ENCODE measurements at places on chromosomes 3 and 15. TPM values are rescaled to one million over a fixed set of nuclear protein-coding genes. Genes with fewer than 3 reads are reported as not detected.

The EFHB gene
- total RNA-seq, result 1.3 TPM

The SMCO1 gene
- not detected for total RNA-seq

The PP2D1 gene
- total RNA-seq, result not detected

The LIPC gene
- 84.3 TPM for total RNA-seq

- no peak for DNase-seq
Measured at GRCh38 chr3:116059421-116060096, 385.7 kb downstream of the LSAMP start.

DNA sequence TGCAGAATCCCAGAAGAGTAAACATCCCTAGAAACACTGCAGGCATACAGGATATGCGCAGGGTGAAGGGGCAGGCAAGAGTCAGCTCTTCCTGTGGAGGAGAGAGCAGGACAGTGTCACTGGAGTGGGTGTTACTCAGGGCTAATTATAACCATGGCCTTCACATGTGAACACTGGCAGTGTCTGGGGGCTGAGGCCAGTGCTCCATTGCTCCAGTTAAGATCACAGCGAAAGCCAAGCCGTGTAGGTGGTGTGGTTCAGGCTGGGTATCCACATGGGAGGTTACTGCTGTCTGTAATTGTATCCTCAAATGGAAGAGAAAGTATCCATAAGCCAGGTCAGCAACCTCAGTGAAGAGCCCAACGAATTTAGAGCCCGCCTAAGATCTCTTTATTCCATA lies 84.6 kb downstream of the MESD start:
- DNase-seq, result no peak

- no peak for DNase-seq
Measured at GRCh38 chr15:35062738-35063099, 22.4 kb downstream of the NANOGP8 start.

DNA sequence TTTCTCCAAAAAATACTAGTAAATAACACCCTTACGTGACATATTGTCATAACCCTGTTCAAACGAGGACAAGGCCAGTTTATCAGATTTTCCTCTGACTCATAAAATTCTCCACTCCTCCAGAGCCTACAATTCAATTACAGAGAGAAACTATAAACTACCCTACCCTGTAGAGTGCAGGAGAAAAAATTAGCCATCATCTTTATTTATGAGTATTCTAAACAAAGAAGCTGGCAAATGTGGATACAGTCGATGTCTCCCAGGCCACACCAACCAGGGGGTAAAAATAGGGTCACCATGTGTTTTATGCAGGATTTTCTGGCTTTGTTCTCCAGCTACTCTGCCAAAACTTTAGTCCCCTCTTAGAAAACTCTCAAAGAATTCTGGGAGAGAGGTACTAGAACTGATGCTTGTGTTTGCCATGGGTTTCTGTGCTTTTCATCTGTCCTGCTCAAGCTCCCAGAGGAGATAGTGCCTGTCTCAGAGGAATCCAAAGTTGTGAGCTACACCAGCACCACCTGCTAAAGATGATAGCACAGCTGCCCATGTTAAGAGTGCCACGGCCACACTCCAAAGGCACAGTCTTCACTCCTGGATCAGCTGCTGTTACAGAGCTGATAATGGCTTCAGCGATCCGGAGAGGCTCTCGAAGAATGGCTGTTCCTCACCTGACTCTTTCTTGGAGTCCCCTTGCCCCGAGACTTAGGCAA lies 150.2 kb downstream of the IMPG2 start:
- no peak for DNase-seq

DNA sequence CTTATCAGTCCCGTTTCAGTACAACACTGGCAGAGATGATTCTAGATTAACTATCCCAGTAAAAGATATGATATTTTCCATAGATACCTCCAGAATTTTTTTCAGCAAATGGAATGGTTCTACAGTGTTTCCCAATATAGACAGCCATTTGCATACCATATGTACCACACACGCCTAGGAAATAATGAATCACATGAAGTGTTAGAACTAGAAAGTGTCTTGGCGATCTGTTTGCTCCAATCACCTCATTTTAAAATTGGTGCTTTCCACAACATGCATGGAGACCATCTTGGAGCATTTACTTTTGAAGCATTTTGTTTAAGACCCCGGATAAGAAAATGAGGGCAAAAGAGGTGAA lies 2.0 kb downstream of the C2CD4A start:
- no peak for DNase-seq

DNA sequence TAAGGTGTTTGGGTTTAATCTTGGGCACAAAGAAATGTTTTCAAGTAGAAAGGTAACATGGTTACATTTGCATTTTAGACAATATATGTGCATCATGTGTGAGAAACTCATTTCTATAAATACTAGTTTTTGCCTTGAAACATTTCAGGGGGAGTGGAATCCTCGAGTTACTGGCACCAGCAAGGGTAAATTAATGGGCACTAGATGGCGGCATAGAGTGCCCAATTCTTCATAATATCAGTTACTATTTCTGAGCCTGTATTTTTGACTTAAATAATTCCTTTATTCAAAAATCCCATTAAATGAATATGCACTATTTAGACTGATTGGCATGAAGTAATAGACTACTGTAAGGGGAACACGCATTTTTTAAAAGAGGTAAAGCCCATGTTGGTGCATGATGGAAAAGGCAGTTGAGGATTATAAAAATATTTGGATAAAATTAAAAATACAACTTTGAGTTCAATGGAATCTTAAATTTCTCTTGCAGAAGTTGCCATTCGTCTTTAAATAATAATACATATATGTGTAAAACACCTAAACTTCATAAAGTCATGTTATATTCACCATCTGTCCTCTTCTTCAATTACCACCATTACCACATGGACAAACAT lies 106.3 kb downstream of the ZBTB20 start:
- DNase-seq, result no peak

DNA sequence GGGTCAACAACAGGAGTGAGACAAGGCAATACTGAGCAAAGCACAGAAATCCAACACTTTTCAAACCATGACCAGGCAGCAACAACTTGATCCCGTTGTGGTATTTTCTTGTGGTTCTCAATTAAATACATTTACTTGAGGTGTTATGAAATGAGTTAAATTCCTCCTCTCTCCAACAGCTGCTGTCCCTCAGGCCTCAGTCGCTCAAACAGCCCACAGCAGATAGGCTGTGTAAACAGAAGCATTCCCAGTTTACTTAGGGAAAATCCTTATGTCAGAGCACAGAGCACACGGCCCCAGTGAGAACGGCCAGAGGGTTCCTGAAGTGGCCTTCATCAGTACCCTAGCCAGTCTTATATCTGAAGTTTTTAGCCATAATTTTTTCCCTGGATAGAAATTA lies 359.9 kb downstream of the AGBL1 start:
- no peak for DNase-seq

GRCh38 chr3:93973131-93974126 lies at the start of gene PROS1:
Gene PROS1 (minus strand): TSS chr3:93973896. CDS start chr3:93973749, 147 bp downstream.
- peak; percentile 91 for DNase-seq

DNA sequence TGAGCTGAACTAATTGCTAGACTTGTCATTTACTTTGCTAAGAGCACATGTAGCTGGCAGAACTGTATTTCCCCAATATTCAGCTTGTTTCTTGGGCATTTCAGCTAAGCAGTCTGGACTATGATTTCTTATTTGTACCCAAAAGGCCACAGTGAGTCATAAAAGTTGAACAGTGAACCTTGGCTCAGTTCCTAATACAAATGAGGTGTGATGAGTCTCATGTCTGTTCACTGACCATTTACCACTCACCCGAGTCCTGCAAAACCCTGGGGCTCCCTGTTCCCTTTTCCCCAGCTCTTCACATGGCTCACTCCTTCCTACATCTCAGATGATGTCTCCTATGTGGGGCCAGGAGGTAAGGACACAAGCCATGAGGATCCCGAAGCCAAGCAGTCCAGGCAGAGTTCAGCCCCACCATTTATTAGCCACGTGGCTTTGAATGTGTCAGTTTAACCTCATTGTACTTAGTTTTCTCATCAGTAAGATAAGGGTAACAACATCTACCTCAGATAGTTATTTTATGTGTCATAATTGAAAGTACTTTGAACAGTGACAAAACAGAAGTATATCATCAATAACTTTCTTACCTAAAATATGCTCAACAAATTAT lies 239.3 kb downstream of the IL5RA start:
- peak; percentile 16 for DNase-seq

- no peak for DNase-seq
Measured at GRCh38 chr15:34336991-34337556, 507 bp downstream of the SLC12A6 start.

DNA sequence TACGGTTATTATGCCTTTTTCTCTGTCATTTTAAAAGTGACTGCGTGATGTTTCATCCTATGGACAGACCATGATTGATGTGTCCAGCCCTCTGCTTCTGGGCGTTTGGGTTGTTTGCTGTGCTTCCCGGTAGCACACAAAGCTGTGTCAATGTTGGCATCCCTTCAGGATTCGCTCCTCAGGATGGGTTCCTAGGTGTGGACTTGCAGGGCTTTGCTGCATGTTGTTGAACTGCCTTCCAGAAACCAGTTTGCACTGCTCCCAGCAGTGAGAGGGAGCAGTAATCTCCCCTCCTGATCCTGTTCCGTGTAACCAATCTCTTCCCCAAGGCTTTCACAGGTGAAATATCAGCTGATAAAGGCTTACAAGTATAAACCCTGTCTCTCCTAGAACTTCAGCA lies 787 bp downstream of the TRPM1 start:
- no peak for DNase-seq

DNA sequence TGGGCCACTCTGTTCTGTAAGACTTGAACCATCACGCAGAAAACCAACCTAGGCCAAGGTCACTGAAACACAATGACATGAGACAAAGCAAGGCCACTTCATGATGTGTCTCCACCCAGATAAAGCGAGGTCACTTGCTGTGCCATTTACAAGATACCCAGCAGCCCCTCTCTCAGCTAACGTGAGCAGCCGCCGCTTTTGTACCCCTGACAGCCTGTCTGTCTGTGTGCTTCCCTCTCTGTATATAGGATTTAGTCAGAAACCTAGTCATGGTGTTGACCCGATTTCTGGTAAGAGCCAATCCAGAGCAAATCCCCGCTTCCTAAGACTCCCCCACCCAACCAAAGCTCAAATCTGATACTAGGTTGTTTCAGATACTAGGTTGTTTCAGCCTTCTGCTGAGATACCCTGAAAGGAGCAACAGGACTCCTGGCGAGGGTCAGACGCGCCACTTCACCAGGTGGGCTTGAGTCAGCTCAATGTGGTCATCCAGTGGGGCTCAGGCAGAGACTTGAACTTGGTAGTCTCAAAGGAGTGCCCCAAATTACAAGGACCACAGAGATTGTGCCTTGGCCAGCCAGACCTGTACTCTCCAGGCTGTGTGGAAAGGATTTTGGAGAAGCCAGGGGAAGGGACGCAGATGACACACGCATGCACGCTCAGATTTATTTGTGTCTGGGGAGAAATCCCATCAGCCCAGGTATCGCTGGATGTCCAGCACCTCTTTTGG lies 3.1 kb upstream of the ZXDC start:
- no peak for DNase-seq

Data from right lobe of liver (tissue), 6 donors.